GM20000 (cell line): ENCODE measurements at places on chromosomes 16 and 17.

DNA sequence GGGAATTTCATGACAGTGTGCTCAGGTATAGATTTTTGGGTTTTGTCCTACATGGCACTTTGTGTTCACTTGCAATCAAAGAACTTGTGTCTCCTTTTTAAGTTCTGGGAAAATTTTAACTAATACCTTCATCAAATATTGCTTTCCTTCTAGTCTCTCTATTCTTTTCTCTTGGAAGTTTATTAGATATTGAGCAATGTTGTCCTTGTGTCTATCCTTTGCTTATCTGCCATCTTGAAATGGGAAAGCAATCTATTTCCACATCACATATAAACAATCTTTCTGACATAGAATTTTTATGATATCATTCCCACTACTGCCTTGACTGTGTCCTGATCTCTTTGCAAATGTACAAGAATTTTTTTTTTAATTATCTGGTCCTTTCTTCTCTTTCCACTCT, 4.4 kb upstream of the ABCA9 start:
- no peak for DNase-seq

DNA sequence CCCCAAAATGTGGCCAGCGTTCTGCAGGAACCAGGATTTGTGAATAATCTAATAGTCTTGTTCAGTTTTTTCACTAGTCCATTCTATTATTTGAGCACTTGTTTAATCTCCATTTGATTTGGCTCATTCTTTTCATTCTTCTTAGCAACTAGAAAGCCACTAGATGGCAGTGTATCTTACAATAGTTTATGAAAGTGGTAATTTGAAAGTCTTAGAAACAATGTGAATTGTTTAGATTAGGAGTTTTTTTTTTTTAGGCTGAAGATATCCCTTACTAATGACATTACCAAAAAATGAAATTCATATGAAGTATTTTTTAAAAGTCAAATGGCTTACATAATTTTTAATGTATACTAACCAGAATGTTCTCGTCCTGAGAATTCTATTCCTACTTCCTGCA, 6.7 kb downstream of the ERI2 start:
- DNase-seq = no peak

DNA sequence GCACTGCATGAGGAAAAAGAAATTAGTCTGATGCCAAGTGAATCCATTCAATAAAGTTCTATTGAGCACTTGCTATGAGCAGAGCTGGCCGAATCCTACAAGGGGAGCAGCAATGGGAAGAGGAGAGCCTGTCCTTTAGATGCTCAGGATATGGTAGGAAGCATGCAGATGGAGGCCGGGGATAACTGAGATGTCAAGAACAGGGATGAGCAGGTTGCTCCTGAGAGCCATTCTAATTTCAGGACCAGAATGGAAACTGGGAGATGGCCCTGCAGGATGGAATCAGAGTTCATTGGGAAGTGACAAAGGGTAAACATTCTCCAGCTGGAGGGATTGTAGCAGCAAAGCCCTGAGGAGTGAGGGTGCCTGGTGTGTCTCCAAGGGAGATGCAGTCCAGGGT, 88.0 kb downstream of the CBLN1 start:
- DNase-seq = no peak

DNA sequence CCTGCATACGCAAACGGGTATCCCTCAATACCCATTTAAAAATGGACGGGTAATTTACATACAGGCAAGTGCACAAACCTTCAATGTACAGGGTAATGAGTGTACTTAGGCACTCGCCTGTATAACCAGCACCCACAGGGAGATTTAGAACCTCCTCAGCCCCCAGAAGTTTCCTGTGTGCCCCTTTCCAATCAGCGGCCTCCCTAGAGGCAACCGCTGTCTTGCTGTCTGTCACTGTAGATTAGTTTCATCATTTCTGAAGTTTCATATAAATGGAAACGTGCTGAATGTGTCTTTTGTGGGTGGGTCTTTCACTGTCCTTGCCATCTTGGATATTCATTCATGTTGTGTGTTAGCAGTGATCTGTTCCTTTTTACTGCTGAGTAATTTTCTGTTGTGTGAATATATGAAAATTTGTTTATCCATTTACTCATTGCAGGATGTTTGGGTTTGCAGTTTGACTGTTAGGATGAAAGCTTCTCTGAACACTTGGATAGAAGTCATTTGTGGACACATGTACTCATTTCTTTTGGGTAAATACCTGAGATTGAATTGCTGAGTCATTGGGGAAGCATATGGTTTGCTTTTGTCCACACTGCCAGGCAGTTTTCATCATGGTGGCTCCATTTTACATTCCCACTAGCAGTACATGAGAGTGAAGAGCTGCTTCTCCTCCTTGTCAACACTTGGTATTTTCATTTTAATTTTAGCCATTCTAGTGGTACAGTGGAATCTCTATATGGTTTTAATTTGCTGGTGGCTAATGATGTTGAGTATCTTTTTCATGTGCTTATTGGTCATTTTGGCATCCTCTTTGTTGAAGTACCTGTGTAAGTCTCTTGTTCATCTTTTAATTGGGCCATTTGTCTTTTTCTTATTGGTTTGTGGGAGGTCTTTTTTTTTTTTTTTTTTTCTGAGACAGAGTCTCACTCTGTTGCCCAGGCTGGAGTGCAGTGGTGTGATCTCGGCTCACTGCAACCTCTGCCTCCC, 2.1 kb upstream of the ADCY7 start:
- DNase-seq = no peak

- peak; percentile 50 for DNase-seq
Measured at GRCh38 chr16:85751698-85752501, 1.0 kb upstream of the C16orf74 start.

- no peak for DNase-seq
Measured at GRCh38 chr16:53080345-53081031, 25.7 kb downstream of the CHD9 start.

DNA sequence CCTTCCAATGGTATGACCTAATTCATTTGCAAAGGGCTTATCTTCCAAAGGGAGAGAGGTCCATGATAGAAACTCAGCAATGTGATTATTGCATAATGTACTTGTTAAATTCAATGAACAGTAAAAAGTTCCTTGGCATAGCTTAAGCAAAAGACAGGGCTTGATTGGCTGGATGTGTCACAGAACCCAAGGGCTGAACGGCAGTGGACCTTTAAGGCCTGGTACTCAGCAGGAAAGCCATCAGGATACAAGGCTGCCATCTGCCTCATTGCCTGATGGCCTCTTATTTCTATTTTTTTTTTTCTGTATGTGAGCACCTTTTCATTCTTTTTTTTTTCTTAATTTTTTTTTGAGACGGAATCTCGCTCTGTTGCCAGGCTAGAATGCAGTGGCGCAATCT, 208.9 kb upstream of the WSCD1 start:
- DNase-seq = no peak

DNA sequence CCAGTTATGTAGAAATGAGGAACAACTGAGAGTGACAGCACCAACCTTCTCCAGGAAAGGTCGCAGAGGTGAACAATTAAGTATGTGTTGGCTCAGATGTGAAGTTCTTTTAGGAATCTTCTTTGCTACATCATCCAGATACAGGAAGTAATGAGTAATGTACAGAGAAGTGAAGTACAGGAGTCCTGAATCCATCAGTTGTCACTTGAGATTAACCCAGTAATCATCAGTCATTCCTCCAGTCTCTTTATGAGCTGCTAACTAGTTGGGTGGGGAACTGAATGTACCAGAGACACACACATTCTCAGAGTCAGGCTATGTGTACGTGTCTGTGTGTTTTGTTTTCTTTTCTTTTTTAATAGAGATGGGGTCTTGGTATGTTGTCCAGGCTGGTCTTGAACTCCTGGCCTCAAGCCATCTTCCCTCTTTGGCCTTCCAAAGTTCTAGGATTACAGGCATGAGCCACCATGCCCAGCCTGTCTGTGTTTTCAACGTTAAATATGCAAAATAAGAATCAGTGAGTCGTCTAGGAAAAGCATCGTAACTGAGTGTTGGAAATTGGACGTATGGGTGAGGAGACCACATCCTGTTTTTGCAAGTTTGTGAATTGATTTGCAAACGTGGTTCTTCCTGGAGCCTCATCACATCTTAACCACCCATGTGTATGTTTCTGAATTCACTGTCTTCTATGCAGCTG, 19.9 kb downstream of the ZNF200 start:
- DNase-seq = no peak

- peak; percentile 64 for DNase-seq
Measured at GRCh38 chr17:62098623-62099231, 33.6 kb upstream of the MED13 start.

DNA sequence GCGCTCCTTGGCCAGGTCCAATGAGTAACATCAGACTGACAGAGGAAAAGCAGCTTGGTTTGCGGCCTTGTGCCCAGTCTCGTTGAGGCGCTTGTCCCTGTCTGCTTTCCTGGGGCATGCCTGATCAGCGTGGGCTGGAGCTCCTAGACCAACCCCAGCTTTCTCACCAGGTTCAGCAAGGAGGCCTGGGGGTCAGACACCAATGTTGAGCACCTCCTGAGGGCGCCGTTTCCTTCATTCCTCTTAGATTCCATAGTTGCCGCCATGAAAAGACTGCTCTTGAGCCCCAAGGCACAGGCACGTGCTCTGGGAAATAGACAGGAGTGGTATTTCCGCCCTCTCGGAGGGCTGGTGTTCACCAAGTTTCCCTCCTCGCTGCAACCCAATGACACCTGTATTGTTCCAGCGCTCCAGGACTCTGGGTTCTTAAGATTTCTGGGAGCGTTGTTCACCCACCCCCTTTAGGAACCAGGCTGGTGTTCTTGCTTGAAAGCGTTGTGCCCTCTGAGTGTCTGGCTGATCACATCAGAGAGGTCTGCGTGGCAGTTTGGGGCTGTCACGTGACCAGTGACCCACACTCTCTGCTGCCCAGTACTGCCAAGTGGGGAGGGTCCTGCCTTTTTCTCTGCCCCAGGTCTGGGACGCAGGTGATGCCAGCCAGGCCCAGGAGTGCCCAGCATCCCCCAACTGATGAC, 18.0 kb downstream of the KCTD2 start:
- DNase-seq = no peak

- no peak for DNase-seq
Measured at GRCh38 chr16:81692021-81692420, 87.1 kb upstream of the PLCG2 start.

DNA sequence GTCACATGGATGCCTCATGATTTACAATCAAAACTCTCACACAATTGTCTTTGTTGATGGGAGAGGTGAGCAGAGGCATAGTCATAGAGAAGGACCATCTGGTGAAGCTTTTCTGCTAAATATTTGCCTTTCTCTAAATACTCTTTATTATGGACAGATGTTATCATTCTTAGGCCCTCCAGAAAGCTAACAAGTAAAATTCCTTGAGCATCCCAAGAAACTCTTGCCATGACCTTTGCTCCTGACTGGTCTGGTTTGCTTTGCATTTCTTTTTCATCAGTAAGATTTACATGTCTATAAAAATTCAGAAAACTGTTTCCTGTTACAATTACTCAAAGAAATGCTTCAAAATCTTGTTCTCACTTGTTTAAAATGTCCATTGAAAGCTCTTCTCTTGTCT, 1336.6 kb upstream of the CDH8 start:
- DNase-seq = no peak

- DNase-seq = no peak
Measured at GRCh38 chr16:14181371-14182050, 110.4 kb downstream of the MRTFB start.

DNA sequence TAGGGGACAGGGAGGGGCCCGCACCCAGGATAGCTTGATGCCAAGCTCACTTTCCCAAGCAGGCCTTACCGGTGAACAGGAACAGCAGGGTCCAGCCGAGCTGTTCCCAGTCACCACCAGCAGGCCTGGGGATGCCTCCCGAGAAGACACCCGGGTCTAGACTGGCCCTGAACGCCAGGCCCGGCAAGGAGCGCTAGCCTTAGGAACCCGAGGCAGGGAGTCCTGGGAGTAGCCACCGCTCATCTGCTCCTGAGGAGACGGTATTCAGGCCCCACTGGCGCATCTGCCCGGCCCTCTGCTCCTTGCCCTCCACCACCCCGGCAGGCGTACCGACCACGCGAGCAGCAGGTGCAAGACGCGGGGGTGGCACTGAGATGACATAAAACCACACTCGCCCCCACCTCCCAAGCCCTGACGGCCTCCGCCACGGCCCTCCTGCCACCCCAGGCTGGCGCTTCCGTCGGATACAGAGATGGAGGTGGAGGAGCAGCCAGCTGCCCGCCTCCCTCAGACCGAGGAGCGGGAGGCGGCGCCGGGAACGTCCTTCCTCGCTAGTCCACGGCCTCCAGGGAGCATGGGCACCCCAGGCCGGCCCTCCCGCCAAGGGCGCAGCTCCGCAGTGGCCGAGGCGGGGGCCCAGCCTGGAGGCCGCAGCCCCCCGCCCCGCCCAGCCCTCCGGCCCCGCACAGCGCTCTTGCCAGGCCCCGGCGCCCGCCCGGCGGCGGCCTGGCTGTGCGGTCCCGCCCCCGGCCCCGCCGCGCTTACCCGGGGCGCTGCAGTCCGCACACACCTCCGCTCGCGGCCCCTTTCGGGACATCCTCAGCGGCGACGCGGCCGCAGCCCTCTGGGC, 661 bp downstream of the GIT1 start:
- no peak for DNase-seq

DNA sequence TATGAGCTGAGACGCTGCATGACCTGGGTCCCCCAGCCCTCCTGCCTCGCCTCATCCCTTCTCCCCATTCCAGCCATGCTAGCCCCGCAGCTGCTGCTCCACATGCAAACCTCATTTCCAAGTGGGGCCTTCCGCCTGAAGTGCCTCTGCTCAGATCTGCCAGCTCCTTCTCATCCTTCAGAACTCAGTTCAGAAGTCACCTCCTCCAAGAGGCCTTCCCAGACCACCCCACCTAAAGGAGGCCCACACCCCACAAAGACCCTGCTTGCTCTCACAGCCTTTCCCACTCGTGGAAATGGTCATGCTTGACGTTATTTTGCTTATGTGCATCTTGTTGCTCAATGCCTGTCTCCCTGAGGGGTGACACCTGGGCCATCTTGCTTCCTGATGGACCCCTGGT, 58.7 kb downstream of the RMI2 start:
- DNase-seq = no peak

- no peak for DNase-seq
Measured at GRCh38 chr17:15231851-15232516, 33.1 kb downstream of the PMP22 start.

- DNase-seq = no peak
Measured at GRCh38 chr17:56152874-56153602, at the start of gene ANKFN1. ANKFN1 (plus strand) TSS chr17:56153475; CDS start chr17:56212668, 59,193 bp downstream.

DNA sequence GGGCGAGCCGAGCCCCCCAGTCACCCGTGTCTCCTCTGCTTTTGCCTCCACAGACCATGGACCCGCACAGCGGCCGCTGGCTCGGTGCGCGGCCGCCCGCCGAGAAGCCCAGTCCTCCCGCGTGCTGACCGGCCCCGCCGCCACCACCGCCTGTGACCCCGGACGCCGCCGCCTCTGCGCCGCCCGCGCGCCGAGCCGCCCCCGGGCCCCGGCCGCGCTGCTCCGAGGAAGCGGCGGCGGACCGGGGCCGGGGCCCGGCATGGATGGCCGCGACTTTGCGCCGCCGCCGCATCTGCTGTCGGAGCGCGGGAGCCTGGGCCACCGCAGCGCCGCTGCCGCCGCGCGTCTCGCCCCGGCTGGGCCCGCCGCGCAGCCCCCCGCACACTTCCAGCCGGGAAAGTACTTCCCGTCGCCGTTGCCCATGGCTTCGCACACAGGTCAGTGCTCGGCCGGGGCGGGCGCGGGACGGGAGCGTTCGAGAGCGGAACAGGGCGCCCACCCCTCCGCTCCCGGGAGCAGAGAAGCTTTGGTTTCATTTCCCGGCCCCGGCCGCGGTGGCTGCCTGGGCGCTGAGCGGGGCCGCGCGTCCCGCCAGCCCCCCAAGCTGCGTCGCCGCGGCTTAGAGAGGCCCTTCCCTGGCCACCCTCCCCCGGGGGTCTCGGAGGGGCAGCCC, 4.4 kb downstream of the BAHCC1 start:
- peak; percentile 77 for DNase-seq

- DNase-seq = no peak
Measured at GRCh38 chr16:68364561-68364998, 53.8 kb downstream of the PRMT7 start.
